ENCODE measurements at places on chromosomes 6 and 20. TPM values are rescaled to one million over a fixed set of nuclear protein-coding genes. Genes with fewer than 3 reads are reported as not detected.

GRCh38 chr6:33762713-33763112 lies 16.0 kb upstream of the IP6K3 start:
- no peaks in the 10 kb centered on the region for H3K36me3 ChIP-seq
- H3K27me3 ChIP-seq, result no peaks in the 10 kb centered on the region
- H3K4me1 ChIP-seq, result no peaks in the 10 kb centered on the region
- no peak for DNase-seq
- H3K4me3 ChIP-seq, result no peak overlapping the region

BRPF3 gene
- total RNA-seq, result 18.6 TPM

IRF4 gene
- total RNA-seq, result 1.4 TPM

EFCAB8 gene
- total RNA-seq, result not detected

DNA sequence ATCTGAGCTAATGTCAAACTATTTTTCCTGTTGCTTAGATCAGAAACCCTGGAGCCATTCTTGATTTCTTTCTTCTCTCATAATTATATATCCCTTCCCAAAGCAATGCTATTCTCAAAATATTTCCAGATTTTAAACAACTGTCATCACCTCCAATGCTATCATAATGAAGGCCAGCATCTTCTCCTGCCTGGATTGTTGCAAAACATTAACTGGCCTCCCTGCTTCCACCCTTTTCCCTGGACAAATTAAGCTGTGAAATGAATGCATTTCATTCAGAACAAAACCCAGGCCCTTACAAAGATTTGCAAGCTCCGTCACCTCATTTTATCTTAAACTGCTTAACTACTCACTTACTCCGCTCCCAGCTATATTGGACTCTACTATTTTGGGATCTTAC lies 535.3 kb upstream of the HS3ST5 start:
- no peaks in the 10 kb centered on the region for H3K27me3 ChIP-seq
- no peaks in the 10 kb centered on the region for H3K4me1 ChIP-seq
- H3K4me3 ChIP-seq, result no peak overlapping the region
- no peak overlapping the region for H3K27ac ChIP-seq
- H3K36me3 ChIP-seq, result no peaks in the 10 kb centered on the region

PNPLA1 gene
- not detected for total RNA-seq

DNA sequence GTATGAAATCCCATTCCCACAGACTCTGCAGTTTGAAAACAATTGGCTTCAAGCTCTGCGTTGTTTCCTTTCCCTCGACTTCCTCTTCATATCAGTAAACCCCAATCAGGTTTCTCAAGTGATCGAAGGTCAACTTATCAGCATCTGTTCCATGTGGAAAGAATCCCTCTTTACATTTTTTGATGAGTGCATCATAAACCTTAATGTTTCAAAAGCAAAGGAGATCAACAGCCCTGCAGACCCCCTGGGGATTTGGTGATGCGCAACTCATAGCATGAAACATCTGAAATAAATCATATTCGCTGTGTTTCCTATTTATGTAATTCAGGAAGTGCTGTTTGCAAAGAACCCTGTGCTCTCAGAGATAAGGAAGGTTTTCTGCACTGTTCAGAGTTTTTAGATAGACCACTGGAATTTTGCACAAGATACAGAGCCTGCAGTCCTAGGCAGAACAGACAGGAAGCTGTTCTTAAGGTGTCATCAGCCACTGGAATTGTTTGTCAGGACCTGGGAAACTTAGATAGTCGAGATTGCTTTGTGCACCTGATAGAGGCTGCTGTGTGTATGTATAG lies 216.0 kb downstream of the HIVEP2 start:
- no peak overlapping the region for H3K4me3 ChIP-seq
- no peaks in the 10 kb centered on the region for H3K36me3 ChIP-seq
- no peaks in the 10 kb centered on the region for H3K27me3 ChIP-seq

B3GALT4 gene
- 5.4 TPM for total RNA-seq
